ENCODE measurements at places on chromosomes 11 and 22.

GRCh38 chr22:20750461-20751184, 23.3 kb upstream of the SERPIND1 start:
- peak; percentile 86 for DNase-seq

DNA sequence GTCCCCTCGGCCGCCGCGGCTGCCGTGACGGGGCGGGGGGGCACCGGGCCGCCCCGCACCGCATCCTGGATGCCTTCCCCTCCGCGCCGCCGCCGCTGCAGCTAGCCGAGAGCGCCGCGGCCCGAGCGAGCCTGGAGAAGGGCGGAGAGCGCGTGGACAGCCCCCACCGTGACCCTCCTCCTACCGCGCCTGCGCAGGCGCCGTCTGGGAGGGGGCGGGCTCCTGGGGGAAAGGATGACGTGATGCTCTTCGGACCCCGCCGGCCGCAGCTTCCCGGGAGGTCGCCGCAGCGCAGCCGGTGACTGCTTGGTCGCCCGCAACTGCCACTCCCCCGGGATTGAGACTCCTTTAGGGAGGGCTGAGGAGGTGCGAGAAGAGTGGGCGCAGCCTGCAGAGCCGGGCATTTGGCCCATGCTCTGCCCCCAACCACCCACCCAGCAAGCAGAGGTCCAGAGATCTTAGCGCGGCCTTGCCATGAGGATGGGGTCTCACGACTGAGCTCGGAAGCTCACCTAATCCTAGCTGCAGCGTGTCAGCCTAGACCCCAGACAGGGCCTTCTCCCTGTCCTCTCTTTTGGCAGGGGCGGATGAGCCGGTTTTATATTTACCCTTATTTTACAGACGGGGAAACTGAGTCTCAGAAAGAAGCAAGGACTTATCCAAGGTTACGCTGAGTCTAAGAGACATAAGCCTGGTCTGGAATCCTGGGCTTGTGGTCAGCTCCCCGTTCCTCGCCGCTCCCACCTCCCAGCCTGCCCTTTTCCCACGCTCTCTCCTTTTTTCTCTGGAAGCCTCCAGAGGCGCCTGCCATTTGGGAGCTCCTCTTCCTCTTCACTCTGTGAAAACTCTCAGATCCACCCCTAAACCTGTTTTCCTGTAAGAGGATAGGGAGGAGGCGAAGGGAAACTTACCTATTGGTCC, at the start of gene DENND5A:
Gene DENND5A (minus strand): TSS at position 140 of the 921 bp plus-strand sequence. CDS start 281 bp downstream, outside the sequence.
- DNase-seq = peak; percentile 83

DNA sequence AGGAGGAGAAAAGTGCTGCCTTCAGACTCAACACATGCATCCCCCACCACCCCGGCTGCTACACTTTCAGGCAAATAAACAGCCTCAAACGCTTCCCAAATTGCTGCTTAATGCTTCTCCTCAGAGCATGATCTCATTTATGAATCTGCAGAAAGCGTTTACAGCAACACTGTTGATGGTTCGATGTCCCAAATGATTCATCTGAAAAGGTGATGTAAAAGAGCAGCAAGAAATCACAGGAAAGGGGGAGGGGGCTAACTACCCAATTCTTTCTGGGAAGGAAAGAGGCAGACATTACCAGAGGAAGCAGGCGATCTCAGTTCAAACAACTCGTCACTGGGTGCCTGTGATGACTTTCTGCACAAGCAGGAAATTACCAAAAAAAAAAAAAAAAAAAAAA, 119.6 kb downstream of the TENM4 start:
- peak; percentile 83 for DNase-seq

DNA sequence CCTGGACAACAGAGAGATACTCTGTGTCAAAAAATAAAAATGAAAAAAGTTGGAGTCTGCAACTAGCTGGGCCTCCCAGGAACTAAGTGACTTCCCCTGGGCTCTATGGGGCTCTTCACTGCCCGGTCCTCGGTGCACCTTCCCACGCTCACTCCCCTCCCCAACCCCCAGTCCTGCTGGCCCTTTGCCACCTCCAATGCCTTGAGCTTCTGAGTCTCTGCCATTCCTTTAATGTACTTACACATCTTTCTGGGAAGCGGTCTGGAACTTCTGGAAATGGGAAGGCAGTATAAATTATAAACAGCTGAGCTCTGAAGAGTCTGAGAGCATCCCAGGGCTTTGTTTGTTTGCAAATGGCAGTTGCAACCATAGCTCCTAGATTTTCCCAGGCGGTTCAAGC, 5.9 kb upstream of the BATF2 start:
- DNase-seq = no peak

All from fibroblast of lung (primary cell).